ENCODE measurements at places on chromosomes 7 and 10.
A peak's percentile ranks its signal among the peaks of the same experiment; 100 is the strongest.

GRCh38 chr10:85849315-85849714 is 517.3 kb downstream of the GRID1 start:
- DNase-seq: no peak

GRCh38 chr10:28600056-28600455 is 67.1 kb downstream of the WAC start:
- no peak for DNase-seq

DNA sequence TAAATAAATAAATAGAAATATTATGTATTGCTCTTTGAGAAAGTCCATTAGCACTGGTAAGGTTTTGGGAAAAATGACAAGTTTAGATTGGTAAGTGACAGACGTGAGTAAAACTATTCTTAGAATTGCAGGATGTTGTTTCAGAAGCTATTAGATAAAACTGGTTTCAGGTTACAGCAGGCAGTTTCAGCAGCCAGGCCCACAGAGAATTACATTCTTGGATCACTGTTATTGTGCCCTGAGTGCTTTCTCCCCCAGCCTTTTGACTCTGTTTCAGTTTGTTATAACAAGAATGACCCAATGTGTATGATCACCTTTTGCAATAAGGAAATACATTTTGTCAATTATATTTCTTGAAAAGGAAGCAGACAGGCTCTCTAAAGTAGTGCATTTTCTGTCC is 86.5 kb downstream of the DKK1 start:
- DNase-seq: no peak

DNA sequence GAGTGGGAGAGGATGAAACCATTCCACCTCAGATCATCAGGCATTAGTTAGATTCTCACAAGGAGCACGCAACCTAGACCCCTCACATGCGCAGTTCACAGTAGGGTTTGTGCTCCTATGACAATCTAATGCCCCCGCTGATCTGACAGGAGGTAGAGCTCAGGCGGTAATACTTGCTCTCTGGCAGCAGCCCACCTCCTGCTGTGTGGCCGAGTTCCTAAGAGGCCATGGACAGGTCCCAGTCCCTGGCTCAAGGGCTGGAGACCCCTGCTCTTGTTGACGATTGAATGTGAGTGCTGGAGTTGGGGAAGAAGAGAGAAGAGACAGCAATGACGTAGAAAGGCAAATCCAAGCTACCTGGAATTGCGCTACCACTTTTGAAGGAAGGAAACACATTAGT is 267.2 kb downstream of the TFEC start:
- DNase-seq: no peak

- DNase-seq: no peak
These were observed 2.7 kb downstream of the CALHM2 start for GRCh38 chr10:103449208-103450144.

DNA sequence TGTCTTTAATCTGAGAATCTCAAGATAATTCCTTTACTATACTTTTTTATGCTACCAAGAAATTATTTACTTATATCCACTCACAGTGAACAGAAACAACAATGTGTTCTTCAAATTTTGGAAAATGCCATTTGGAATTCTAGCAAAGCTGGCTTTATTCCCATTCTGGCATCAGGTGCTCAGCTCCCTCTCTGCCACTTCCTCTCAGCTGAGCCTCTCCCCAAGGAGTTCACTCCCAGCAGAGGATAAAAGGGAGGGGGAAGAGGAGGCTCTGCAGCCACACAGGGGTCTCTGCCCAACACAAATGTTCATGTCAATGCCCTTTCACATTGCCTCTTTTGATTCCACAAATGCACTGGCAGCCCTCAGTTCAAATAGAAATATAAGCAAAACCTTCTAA is 116.9 kb downstream of the CPEB3 start:
- no peak for DNase-seq

- no peak for DNase-seq
These were observed 121.9 kb downstream of the PTPN20 start for GRCh38 chr10:47033081-47033480.

DNA sequence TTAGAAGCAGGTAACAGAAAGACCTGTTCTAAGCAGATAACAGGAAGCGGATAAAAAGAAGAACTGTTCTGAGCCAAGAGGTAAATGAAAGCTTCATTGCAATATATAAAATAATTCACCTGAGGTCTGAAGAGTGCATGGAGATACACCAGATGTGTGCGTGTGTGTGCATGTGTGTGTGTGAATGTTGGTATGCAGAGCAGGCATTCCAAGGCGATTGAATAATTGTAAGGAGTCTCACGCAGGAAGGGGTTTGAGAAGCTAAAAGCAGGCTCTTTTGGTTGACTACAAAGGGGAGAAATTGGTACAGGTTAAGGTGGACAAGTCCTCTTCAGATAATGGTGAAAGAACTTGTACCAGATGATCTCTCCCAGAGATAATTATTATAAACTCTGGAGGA is 450.6 kb downstream of the DNAJB9 start:
- no peak for DNase-seq

- no peak for DNase-seq
These were observed 2.5 kb downstream of the KAT6B start for GRCh38 chr10:74828946-74829345.

GRCh38 chr7:123191132-123191531 is 8.6 kb downstream of the SLC13A1 start:
- DNase-seq: no peak

DNA sequence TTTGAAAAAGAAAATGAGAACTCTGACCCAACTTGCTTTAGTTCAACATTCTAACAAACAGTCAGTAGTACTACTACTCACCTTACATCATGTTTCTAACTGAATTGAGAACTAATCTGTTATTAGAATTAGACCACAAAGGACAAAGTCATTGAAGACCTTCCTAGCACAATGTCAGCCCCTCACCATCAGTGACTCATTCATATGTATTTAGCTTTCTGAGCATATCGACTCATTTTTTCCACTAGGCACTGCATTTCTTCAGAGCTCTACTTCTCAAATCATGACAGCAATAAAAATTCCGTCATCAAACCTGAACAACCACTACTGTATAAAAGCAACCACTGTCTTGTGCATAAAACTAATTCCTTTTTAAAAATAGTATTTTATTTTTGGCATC is 4.4 kb upstream of the LRRN3 start:
- no peak for DNase-seq

- DNase-seq: no peak
These were observed 30.2 kb upstream of the NUB1 start for GRCh38 chr7:151311294-151311864.

DNA sequence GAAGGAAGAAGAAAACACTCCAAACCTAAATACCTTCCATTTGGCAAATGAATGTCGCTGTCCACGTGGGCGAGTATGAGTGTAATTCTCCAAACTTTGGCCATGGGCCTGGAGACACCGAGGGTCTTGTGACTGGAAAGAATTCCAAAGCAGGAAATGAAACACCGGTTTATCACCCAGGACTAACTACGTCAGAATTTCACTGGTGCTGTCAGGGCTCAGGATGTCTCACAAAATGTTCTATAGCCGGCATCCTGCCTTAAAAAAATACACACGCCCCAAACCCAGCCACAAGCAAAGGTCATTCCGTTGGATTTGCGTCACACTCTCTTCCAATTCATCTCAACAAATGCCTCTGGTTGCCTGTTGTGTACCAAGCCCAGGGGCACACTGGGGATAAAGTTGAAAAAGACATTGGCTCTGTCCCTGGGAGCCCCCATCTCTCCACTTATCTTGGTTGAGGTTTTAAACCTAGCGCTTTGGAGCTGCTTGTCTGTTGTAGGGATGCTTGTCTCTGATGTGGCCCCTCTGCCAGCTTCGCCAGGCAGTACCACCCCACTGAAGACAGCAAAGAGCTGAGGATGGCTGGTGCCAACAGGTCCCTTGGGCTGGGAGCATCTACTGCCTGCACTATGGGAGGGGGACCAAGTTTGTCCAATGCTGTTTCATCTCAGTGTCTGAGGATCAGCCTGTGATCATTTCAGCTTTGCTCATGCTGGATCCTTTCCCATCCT is 31.2 kb downstream of the GSTO2 start:
- peak; percentile 73 for DNase-seq

- no peak for DNase-seq
These were observed 3.6 kb upstream of the EXOC6 start for GRCh38 chr10:92844746-92845145.

- DNase-seq: no peak
These were observed 631.5 kb upstream of the NRP1 start for GRCh38 chr10:33965795-33966581.

DNA sequence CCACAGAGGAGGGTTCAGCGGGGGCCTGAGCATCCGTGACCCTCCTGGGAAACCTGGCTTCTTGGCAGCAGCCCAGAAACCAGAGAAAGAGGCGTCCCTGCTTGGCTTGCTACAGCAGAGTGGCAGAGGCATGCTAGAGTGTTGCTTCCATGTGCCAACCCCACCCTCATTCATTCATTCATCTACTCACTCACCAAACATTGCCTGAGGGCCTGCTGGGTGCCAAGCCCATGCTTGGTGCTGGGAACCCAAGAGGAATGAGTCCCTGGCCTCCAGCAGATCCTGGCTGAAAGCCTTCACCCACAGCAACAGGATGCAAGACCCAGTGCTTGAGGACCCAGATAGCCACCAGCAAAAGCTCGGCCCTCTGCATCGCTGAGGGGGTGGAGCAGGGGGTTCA is 129.0 kb downstream of the CDH23 start:
- no peak for DNase-seq

GRCh38 chr7:71497256-71497946 is 365.5 kb downstream of the GALNT17 start:
- no peak for DNase-seq

GRCh38 chr7:134823400-134823799 is 44.0 kb downstream of the CALD1 start:
- DNase-seq: no peak

- peak; percentile 27 for DNase-seq
These were observed 101.8 kb upstream of the STRIP2 start for GRCh38 chr7:129332254-129333035.

GRCh38 chr7:100015232-100016214 is at the start of gene ZKSCAN1:
ZKSCAN1 (plus strand) TSS chr7:100015596; CDS start chr7:100023507, 7,911 bp downstream.
- peak; percentile 98 for DNase-seq

- no peak for DNase-seq
These were observed 506.6 kb upstream of the POT1 start for GRCh38 chr7:125436220-125436619.

- DNase-seq: no peak
These were observed 92.2 kb downstream of the GATA3 start for GRCh38 chr10:8146650-8147049.

- no peak for DNase-seq
These were observed 268.9 kb upstream of the KLF6 start for GRCh38 chr10:4053940-4054339.

DNA sequence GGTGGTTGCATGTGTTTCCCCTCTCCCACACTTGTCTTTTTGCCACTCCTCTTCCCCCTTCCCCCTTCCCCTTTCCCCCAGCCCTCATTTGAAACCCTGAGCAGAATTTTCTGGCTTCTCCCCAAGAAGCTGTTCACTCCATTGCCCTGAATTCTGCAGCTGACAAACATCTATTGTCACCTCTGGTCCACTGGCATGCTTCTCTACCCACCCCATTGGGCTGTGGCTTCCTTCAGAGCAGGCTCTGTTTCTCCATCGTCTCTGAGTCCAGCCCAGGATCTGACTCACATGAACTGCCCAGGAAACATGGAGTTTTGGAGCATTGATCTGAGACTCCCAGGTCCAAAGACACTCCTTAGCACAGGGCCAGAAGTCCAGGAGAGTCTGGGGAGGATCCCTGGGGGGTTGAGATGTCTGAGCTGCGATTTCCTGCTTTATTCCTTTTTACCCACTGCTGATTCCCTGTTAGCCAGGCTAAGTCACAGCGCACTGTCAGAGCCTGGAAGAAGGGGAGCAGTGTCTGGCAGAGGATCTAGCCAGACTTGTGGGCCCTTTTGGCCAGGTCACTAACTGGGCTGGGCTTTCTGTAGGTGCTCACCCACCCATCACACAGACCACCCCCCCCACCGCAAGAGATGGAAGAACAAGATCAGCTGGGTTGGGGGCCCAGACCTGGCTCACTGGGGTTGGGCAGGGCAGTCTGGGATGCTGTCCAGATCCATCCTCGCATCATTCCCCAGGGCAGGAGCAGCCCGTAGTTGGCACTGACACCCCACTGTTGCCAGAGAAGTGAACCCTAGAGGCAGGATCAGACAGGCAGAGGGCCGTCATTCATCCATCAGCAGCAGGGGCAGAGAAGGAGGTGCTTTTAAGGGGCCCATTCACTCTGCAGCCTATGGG is 3.5 kb downstream of the CHAT start:
- no peak for DNase-seq

DNA sequence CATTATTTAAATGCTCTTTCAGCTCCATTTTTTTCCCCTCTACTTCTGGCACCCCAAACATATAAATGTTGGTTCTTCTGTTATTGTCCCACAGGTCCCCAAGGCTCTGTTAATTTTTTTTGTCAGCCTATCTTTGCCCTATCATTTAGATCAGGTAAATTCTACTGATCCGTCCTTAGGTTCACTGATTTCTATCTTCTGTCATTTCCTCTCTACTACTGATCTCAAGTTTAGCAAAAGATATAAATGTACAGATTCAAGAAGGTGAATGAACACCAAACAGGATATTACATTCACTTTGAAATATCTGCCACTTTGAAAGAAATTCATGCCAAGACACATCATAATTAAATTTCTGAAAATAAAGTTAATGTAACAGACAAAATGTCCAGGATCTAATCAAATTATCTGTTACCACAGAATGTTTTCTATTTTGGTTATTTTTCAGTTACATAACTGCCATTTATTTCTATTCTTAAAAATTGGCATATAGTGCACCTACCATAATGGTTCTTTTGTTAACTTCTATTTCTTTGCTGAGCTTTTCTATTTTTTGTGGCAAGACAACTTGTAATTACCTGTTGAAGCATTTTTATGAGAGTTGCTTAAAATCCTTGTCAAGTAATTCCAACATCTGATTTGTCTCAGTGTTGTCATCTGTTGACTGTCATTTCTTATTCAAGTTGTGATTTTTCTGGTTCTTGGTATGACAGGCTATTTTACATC is 12.1 kb upstream of the CUBN start:
- DNase-seq: no peak

DNA sequence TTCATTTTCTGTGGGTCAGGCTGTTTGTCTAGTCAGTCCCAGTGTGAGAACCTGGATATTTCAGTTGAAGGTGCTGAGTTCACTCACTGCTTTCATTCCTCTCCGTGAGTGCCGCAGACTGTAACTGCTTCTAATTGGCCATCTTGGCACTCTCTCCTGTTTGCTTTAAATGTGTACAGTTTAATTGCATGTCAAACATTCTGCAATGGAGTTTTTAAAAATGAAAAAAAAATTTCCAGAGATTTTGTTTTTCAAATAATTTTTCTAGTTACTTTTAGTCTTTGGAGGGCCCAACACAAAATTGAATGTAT is 87.8 kb downstream of the CCSER2 start:
- no peak for DNase-seq

DNA sequence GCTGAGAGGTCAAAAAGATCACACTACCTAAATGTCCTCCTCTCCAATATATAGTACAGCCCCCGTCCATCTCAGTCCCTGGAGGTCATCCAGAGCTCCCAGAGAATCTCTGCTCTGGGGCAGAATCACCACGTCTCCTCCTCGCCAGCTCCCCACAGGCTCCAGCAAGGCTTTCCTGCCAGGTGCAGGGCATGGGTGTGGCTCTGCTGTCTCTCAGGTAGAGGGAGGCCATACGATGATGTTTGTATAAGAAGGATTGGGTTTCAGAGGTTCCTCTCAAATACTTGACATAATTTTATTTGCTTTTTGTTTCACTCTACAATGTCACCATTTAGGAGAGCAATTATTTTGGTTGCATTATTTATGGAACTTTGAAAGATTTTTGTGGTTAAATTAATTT is 98.3 kb upstream of the PRSS58 start:
- DNase-seq: no peak

- no peak for DNase-seq
These were observed 45.6 kb downstream of the PDGFA start for GRCh38 chr7:473870-474604.

Measured in AG08396 (cell line).